Psoas muscle (tissue), 8 donors: ENCODE measurements at places on chromosomes 6 and 20. TPM values are rescaled to one million over a fixed set of nuclear protein-coding genes. Genes with fewer than 3 reads are reported as not detected.

MLN gene
- not detected for total RNA-seq

HRH3 gene
- not detected for total RNA-seq

GABRR2 gene
- 0.34 TPM for total RNA-seq

SAMD10 gene
- 0.84 TPM for total RNA-seq

TOMM34 gene
- total RNA-seq: 9.6 TPM

RGS17 gene
- not detected for total RNA-seq

SAMD5 gene
- total RNA-seq: 0.19 TPM

JAG1 gene
- total RNA-seq: 35.4 TPM

TAF11 gene
- total RNA-seq: 25.8 TPM

FERMT1 gene
- total RNA-seq: 0.24 TPM

RAMACL gene
- 0.68 TPM for total RNA-seq

TCP11 gene
- not detected for total RNA-seq

SIGLEC1 gene
- 6.2 TPM for total RNA-seq

BMP2 gene
- total RNA-seq: 1.7 TPM

RNASET2 gene
- total RNA-seq: 10.1 TPM

APOM gene
- total RNA-seq: 2.4 TPM
